ENCODE measurements at places on chromosomes 4 and X.

DNA sequence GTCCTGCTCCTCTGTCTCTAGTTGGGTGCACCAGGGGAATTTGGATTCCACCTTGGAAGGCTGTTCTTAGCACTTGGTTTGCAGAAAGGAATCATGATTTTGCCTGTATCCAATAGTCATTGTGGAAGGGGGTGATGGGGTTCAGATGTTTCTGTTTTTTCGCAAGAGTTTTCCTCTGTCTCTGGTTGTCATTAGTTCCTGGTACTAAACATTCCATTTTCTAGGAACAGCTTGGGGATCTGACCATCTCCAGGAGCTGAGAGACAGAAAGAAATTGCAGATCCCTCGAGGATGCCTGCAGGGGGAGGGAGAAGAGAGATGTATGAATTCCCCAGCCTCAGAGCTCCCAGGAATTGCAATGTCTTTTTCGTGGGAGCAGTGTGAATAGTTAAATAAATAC is 70.9 kb downstream of the CYTL1 start:
- DNase-seq, result no peak

DNA sequence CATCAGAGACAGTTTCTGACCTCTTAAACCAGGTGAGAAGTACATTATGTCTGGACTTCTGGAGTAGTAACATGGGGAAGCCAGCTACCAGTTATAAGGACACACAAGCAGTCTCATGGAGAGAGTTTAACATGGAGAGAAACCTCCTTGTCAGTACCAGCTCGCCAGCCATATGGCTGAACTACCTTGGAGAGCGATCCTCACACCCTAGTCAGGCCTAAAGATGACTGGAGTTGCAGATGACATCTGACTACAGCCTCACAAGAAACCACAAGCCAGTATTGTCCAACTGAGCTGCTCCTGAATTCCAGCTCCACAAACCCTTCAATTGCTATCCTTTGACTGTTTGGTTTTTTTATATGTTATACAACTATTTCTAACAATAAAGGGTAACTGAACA is 49.8 kb downstream of the PDHA2 start:
- no peak for DNase-seq

- DNase-seq, result no peak
Observed at GRCh38 chrX:121165930-121166359, 118.5 kb downstream of the GLUD2 start.

- DNase-seq, result no peak
Observed at GRCh38 chr4:79864500-79865200, 208.4 kb downstream of the ANTXR2 start.

DNA sequence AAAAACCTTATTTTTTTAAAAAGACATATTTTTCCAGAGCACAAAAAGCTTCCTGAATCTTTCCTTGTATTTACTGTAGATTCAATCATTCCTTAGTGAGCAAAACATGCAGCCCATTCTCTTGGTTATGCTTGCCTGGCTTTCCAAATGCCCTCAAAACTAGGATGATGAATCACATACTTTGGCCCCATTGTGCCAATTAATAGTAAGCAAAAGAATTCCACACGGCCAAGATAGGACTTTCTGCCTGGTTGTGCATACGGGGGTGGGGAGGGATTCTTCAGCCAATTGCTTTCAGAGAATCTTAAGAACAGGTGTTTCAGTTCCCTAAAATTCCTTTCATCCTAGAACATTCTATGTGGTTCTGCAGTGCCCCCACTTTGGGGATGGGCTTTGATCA is 7.0 kb downstream of the RAI2 start:
- DNase-seq, result no peak

DNA sequence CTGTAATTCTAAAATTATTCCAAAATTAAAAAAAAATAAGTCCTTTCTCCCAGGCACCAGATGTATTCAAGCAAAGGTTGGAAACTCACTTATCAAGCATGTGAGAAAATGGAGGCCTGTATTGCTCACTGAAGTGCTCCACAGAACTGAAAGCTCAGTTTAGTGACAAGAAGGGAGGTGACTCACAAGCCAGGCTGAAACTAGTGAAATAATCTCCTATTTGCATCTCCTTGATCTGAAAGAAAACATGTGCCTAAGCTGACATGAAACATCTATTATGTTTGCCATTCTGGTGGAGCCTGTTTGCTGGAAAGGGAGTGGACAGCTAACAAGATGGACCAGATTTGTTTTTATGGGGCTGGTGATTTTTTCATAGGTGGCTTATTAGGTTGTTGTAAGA is 54.0 kb upstream of the AMELX start:
- DNase-seq, result no peak

GRCh38 chrX:46279925-46280313 is 265.3 kb downstream of the ZNF674 start:
- DNase-seq, result no peak

- no peak for DNase-seq
Observed at GRCh38 chrX:153321381-153322124, at the start of gene PNMA6F. PNMA6F (minus strand) TSS chrX:153321767; CDS start chrX:153320674, 1,093 bp downstream.

DNA sequence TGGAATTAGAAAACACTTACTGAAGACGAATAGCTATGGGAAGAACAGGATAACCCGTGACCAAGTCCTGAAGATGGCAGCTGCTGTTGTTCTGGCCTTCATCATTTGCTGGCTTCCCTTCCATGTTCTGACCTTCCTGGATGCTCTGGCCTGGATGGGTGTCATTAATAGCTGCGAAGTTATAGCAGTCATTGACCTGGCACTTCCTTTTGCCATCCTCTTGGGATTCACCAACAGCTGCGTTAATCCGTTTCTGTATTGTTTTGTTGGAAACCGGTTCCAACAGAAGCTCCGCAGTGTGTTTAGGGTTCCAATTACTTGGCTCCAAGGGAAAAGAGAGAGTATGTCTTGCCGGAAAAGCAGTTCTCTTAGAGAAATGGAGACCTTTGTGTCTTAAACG is 2.4 kb downstream of the AGTR2 start:
- DNase-seq, result no peak

DNA sequence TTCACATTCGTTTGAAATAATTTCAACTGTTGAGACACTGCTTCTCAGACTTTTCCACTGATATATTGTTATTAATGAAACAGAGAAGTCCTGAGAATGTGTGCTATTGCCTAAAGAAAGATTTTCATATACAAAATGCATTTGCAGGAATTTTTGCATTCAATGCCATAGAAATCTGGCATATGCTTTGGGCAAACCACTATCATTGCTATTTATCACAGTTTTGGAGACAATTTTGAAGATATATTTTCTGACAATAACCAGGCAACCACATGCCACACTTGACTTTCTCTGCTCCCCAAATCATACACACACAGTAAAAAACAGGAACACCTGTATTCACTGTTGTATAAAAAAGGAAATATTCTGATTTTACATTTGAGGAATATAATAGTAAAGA is 1303.7 kb upstream of the IGFBP7 start:
- DNase-seq, result no peak

- no peak for DNase-seq
Observed at GRCh38 chr4:90543419-90544170, 416.4 kb downstream of the CCSER1 start.

DNA sequence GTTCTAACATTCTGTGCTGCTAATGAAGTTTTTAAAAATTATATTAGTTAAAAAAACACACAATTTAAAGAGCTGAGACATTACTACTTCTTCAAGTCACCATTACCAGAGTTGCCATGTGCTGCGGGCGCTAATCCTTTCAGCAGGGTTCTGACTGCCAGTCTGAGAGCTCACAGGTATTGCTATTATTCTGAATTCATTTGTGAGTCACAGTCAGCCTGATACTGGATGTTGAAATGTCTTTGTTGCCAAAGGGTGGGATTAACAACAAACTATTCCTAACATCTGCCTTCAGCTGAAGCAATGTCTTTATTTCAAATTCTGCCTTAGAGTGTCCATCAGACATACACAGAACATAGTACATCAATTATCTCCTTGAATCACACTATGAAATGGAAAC is 197.1 kb upstream of the FGF13 start:
- no peak for DNase-seq

DNA sequence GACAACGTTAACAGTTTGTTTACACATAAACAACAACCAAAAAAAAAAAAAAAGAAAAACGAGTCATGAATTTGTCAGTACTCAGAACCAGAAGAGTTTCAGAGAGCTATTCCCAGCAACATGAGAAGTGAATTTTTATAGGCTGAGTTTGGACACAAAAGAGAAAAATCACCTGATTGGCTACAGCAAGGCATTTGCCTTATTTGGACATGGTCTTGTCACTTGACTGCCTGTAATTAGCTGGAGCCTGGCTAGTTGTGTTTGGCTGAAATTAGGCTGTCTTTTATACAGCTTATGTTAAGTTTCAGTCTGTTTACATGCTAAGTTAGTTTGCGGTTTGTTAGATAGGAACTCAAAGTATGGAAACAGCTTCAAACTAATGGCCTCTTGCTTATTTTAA is 880 bp upstream of the TEX13A start:
- no peak for DNase-seq

DNA sequence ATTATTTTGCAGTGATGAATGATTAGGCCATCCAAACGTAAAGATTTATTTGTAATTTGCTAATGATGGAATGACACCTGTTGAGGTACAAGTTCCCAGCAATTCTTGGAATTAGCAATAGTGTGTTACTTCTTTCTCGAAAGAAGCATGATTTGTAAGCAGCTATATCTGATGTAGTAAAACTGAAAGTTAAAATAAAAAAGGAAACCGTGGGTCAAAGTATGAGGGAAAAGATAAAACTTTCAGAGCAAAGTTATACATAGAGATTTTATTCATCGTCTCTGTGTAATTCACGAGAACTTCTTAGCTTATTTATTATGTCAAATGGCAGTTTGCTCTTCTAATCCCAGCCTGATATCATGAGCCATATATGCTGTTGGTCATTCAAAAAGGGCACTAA is 59.0 kb downstream of the NFKB1 start:
- no peak for DNase-seq

DNA sequence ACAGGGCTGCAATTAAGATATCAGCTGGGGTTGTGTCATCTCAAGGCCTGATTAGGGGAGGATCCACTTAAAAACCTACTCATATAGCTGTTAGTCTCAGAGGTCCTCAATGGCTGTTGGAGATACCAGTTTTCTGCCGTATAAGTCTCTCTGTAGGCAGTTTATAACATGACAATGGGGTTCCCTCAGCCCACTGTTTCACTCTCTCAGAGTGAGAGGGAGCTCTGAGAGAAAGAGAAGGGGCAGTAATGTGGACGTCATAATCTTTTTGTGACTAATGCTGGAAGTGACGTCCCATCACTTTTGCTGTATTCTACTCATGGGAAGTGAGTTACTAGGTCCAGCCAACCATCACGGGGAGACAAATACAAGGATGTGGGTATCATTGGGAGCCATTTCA is 70.3 kb downstream of the STIM2 start:
- DNase-seq, result no peak

GRCh38 chrX:119266364-119266995 is 30.4 kb downstream of the PGRMC1 start:
- DNase-seq, result no peak

- DNase-seq, result no peak
Observed at GRCh38 chr4:114264452-114264851, 285.0 kb upstream of the ARSJ start.

DNA sequence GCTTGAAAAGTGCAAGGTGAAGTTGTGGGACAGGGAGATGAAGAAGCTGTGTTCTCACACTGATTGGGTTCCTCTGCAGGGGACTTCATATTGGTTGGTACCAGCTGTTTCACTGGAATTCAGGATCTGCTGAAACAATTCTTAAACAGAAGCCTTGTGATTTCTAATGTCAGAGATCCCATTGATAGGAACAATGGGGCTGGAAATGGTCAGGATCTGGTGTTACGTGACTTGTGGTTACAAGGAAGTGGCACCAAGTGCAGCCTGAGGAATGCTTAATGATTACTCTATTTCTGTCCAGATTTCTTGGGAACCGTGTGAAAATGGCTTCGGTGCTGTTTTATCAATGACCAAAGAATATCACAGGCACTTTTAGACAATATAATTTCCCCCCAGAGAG is 68.1 kb downstream of the MOSPD2 start:
- DNase-seq, result no peak

DNA sequence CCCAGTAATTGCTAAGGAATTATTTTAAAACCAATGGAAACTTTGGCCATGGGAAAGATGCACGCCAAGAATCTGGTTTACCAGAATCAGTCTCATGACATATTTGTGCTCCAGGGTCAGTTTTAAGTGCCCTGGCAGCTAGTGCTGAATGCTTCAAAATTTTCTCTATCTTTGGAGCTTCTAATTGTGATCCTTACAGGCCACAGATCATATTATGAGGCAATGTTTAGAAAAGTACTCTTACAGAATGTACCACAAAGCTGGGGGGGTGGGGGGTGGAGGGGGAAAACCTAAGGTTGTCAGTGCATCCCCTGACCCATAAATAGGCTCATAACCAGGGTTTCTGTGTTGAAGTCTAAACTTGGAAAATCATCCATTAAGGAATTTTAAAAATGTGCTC is 514.5 kb downstream of the INPP4B start:
- no peak for DNase-seq

DNA sequence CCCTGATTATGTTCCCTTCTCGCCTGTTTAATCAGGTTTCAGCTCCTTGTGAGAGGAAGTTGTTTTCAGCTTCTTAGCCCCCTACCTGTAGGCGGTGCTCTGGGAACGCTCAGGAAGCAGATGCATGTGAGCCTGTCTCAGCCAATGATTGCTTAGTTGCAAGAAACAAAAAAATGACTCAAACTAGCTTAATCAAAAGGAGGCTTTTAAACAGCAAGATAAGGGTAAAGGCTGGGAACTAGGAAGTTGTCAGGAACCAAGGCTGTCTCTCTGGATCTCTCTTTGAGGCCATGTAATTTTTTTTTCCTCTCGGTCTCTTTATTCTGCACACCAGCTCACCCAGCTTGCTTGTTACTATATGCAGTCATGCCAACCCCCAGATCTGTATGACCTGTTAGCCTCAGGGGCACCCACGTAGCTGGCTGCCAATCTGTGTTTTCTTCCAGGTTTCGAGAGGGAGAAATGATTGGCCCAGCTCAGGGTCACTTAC is 109.1 kb downstream of the PTTG2 start:
- DNase-seq, result peak; percentile 16

- no peak for DNase-seq
Observed at GRCh38 chr4:30836231-30836630, 116.1 kb downstream of the PCDH7 start.

- no peak for DNase-seq
Observed at GRCh38 chrX:37599729-37600128, 28.3 kb downstream of the LANCL3 start.

DNA sequence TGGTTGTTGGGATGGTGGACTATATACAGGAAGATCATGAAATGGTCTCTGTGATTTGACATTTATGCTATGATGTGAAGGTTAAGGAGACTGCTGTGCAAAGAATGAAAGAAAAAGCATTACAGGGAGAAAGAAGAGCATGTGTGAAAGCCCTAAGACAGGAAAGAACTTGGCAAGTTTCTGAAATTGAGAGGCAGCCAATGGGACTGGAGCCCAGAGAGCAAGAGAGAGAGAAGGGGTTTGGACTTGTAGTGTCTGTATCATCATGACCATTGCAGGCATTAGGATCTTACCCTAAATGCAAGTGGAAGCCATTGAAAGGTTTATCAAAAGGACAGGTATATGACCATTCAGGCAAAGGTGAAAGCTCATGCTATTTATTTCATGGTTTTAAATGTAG is 147.1 kb downstream of the NAA11 start:
- no peak for DNase-seq

Measured in caudate nucleus (tissue), 63 donors.